Stimulated activated CD8-positive, alpha-beta memory T cell treated with anti-CD3 and anti-CD28 coated beads, Interleukin-2, amount 100 ng/mL, for 48 hours (primary cell): ENCODE measurements at places on chromosomes 11 and 22.

DNA sequence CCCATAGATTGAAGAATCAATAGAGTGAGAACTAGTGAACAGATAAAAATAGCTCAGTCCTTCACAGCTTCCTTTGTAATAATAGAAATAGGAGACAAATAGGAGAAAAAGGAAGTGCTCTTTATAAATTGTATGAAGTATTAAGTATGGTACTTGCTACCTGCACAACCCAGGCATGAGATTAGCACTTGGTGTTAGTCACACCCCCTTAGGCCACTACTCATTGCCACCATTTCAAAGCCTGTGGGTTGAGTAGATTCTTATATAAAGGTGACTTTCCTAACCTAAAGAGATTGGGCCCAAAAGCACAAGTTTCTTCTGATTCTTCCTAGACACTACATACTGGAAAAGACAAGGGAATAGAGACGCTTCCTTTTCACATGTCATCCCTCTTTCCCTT lies 37.7 kb upstream of the ADORA2A start:
- no peak for DNase-seq

GRCh38 chr11:99277281-99277680 lies 256.5 kb downstream of the CNTN5 start:
- no peak for DNase-seq

DNA sequence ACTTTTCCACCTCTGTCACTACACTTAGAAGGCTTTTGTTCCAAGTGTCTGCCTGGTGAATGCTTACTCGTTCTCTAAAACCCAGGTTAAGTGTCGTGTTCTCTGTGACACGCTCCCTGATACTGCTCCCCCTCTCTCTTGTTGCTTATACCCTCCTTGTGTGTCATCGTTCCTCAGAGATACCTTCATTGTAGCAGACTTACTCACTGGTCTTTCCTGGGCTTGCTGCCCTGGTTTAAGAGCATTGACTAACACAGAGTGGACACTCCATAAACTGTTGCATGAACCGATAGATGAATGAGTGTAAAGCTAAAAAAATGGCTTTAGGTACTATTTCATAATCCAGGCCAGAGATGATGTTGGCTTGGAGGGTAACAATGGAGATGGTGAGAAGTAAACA lies 171.3 kb downstream of the GRIK4 start:
- no peak for DNase-seq

GRCh38 chr11:44842220-44842619 lies 108.5 kb downstream of the TP53I11 start:
- no peak for DNase-seq

GRCh38 chr11:6385046-6385777 lies 5.1 kb upstream of the SMPD1 start:
- no peak for DNase-seq

GRCh38 chr11:65887723-65888162 lies 528 bp downstream of the FIBP start:
- DNase-seq: no peak

- no peak for DNase-seq
These were observed 73.2 kb downstream of the RAB38 start for GRCh38 chr11:88101881-88102597.

DNA sequence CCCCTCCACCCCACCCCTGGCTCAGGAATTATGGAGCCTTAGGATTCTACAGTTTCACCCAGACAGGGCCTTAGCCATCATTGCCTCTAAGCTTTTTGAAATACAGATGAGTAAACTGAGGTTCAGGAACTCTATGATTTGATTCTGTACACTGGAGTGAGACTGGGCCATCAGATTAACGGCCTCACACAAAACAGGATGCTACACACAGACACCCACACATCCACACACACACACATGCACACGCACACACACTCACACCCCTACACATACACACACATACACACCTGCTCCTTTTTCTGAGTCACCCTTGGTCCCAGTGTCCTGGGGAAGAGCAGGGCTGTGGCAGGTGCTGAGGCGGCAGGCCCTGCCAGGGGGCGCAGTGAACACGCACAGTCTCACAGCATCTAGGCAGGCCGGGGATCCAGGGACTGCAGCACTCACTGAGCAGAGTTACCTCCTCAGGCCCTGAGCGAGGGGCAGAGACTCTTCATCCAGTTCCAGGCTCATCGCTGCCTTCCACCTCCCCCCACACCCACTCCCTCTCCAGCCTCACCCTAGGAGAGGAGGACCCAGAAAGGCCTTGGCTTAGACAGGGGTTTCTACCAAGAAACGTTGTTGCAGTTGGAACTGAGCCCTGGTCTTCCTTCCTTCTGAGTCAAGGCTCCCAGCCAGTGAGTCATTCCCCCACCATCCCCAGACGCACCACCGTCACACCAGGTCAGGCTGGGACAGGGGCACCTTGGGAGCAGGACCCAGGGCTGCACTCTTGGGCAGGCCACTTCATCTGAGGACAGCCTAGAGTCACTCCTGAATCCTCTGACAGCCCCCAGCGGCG lies 89.8 kb upstream of the PARVA start:
- DNase-seq: no peak

DNA sequence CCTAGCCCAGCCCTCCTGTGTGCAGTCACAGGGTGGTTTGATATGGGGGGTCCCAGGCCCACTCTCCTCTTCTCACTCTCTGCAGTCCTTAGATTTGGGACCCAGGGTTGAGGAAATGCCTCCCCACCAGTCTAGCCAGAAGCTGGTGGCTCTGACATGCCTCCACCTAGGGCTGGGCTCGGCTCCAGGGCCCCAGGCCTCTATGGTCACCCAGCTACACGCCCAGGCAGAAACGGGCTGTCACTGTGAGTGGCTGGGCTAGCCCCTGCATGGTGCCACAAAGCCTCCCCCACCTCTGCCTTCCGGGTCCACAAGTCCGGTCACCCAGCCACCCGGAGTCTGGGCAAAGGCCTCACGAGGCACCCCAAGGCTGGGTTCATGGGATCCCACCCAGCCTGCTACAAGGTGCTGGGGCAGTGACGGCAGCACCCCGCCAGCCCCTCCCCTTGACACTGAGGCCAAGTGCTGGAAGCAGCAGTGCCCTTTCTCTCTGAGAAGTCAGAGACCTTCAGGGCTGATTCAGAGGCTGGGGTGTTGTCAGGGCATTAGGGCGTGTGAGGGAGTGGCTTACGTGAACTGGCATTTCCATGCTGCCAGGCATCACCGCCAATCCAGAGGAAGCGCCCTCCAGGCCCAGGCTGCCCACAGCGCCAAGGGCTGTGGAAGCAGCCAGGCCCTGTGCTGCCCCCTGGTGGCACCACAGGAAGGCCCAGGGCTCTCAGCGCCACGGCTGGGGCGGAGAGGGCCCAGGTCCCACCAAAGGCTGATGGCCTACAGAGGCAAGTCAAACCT lies 638 bp upstream of the PITPNM1 start:
- peak; percentile 89 for DNase-seq

GRCh38 chr11:117959438-117960149 lies 26.6 kb upstream of the IL10RA start:
- no peak for DNase-seq

GRCh38 chr22:30945653-30946052 lies 22.9 kb downstream of the MORC2 start:
- no peak for DNase-seq

GRCh38 chr11:18540207-18541009 lies 13.7 kb upstream of the TSG101 start:
- no peak for DNase-seq

DNA sequence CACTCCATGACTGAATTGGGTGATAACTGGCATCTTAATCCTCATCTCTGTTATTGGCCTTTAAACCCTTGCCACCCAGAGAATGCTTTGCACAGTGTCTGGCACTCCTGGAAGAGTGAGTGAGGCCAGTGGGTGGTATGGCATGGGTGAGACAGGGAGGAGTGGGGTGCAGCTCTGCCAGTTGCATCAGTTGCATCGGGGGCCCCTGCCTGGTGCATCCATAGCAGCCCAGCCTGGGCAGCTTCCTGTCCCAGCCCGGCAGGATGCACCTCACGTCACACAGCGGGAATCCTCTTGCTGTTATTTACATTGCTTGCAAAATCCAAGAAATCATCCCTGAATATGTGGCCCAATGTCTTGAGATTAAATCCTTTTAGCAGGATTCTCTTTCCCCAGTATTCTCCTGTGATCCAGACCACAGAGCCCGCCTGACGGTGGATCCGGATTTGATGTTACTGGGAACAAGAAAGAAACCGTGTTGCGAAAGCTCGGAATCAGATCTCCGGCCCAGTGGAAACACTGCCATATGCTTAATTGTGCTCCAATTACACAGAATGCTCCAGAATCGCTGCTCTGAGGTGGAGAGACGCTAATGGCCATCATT lies 37.6 kb upstream of the MN1 start:
- DNase-seq: no peak

DNA sequence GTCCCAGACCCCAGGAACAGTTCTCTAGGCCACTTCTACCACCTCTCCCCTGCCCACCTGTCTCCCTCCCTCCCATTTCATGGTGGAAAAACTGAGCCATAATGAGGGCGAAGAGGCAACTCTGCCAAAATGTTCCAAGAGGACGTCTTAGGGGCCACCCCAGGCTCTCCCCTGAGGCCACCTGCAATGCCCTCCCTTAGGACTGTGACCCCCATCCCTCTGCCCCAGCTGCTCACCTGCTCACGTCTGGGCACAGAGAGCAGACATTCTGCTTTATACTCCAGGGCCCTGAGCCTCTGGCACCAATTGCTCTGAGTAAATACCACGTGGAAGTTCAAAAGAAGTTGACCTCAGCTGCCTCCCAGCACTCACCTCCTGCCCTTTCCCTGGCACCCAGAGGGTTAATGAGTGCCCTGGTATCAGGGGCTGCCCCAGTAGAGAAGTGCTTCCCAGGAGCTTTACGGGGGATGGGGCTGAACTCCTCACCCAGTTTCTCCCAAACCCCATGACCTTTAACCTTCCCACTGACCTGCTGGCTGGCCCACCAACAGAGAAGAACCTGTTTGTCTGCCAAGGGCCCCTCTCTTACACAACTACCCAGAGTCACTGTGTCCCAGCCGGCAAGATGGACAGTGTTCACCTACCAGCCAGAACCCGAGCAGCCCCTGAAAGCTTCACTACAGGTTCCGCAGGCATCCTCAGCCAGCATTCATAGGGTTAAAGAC lies 627 bp upstream of the APOA5 start:
- DNase-seq: no peak

GRCh38 chr11:78427615-78428265 lies 10.1 kb upstream of the GAB2 start:
- DNase-seq: no peak

DNA sequence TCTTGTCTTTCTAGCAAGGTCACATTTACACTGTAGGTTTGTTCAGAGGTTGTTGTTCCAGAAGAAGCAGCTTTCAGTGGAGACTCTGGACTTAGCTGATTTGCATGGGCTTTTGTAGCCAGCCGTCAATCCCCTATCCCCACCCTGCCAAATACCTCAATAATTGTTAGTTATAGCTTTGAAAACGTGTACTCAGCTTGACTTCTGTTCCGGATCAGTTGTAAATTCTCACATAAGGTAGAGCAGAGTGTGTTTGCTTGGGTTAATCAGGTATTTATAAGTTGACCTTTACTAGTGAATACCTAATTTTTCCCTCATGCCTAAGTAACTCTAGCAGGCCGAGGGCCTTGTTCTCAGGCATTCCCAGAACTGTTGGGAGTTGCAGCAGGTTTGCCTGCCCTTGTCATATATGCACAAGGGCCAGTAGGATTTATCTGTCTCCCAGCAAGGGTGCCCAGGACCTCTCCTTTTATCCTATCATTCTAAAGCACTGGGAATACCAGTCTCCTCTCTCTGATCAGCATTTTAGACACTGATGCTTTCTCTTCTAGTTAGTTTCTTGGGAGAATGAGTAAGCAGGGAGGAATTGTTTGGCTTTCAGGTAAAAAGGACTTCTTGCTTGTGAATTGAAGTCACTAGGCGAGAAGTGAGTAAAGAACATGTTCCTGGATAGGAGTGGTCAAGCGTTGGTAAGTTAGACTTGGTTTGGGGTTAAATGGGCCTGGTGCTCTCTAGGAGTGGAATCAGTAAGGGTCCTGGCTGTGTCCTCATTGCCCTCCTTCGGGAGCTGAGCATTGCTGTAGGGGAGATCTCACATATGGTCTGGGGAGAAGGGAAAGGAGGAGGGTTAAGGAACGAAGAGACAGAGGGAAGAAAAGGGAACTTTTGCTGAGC lies 22.1 kb downstream of the STIM1 start:
- DNase-seq: no peak

DNA sequence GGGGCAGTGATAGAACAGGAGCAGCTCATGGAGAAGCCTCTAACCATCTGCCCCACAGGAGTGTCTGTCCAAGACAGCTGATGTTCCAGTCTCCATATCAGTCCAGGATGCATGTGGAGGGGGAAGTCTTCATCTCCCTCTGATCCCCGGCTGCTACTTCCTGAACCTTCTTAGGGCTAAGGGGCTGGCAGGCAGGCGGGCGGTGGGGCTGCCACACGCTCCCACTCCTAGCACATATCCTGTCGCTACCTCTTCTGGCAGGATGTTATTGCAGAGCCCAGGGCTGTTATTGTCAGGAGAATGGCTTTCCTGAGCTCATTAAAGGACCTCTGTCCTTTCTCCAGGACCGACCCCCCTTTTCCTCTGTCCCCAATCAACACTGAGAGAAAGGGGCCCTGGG lies 25.4 kb downstream of the LRRC55 start:
- no peak for DNase-seq

GRCh38 chr22:49392841-49393510 lies 434.7 kb downstream of the BRD1 start:
- no peak for DNase-seq

DNA sequence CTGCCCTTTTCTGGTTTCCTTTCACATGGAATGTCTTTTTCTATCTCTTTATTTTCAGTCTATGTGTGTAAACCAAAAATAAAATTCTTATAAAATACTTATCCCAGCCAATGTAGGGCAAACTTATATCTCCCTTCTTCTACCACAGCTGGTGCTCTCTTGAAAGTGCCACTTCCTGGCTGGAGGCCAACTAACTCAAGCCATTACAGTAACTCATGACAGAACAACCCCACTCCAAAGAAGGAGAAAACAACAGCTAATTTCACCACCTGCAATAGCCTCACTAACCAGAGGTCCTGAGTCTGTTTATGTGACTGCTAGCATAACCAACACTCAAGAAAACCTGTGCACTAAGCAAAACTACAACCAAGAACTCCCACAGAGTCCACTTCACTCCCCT lies 74.9 kb upstream of the DBX1 start:
- no peak for DNase-seq

- DNase-seq: no peak
These were observed 14.0 kb upstream of the TYR start for GRCh38 chr11:89163686-89164085.

DNA sequence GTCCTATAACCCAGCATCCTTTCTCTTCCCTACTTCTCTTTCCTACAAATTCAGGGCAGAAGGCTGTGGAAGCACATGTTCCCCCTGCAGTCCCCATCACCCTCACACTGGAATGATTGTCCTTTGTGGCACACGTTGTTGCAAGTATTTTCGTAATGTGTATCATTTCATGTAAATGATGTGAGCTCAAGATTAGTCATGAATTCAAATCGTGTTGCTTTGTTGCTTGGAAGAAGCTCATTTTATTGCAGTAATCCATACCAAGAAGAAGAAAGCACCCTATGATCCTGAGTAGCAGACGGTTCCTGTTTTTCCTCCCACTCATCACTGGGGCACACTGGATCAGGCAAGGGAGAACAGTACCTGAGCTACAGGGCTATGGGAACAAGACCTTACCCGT lies 173.4 kb downstream of the NCAM1 start:
- DNase-seq: no peak
